G401 (cell line): ENCODE measurements at places on chromosomes 4 and X. TPM values are rescaled to one million over a fixed set of nuclear protein-coding genes. Genes with fewer than 3 reads are reported as not detected.

DNA sequence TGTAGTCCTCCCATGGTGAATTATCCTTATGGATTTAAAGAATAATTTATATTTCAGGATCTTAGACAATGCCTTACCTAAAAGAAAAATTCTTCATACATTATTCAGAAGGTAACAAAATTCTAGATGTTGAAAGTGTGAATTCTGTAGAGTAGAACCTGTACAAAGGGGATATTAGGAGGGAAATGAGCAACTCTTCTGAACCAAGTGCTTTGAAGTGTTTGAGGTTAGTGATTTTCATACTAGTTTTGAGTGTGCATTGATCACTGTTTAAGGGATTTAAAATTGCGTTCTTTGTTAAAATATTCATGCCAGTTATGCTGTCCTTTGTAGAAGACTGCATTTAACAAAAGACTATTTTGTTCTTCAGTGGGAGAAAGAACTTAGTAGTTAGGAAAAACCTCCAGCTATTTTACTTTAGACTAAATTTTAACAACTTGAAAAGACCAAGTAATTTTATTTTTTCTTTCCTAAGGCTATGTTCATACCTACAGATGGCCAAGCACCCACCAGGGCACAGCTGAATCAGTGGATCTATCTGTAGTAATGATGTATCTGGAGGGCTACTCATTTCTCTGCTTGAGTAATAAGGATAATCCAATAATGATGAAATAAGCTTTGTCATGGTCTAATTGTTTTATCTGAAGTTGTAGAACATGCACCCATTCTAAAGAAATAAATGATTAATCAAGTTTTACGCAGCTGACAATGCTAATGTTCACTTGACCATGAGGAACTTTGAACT lies 134.3 kb upstream of the RPS6KA6 start:
- DNase-seq = no peak

- no peak for DNase-seq
Observed at GRCh38 chr4:189785257-189785656, 155.4 kb upstream of the FRG1 start.

DNA sequence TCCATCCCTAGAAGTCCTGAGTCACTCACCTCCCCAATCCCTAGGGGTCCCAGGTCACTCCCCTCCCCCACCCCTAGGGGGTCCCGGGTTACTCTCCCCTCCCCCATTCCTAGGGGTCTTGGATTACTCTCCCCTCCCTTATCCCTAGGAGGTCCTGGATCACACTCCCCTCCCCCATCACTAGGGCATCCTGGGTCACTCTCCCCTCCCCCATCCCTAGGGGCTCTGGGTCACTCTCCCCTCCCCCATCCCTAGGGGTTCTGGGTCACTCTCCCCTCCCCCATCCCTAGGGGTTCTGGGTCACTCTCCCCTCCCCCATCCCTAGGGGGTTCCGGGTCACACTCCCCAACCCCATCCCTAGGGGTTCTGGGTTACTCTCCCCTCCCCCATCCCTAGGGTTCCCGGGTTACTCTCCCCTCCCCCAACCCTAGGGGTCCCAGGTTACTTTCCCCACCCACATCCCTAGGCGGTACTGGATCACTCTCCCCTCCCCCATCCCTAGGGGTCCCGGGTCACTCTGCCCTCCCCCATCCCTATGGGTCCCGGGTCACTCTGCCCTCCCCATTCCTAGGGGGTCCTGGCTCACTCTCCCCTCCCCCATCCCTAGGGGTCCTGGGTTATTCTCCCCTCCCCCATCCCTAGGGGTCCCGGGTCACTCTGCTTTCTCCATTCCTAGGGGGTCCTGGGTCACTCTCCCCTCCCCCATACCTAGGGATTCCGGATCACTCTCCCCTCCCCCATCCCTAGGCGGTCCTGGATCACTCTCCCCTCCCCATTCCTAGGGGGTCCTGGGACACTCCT lies 2.1 kb downstream of the ASMTL start:
- DNase-seq = no peak

- DNase-seq = no peak
Observed at GRCh38 chr4:163171590-163171989, 4.9 kb upstream of the NAF1 start.

The CT45A3 gene
- total RNA-seq = 1.7 TPM in 1 of 2 replicates, not detected in the other
